ENCODE measurements at places on chromosomes 2 and 18.

GRCh38 chr2:3078684-3079083 is 298.9 kb downstream of the EIPR1 start:
- DNase-seq, result no peak

DNA sequence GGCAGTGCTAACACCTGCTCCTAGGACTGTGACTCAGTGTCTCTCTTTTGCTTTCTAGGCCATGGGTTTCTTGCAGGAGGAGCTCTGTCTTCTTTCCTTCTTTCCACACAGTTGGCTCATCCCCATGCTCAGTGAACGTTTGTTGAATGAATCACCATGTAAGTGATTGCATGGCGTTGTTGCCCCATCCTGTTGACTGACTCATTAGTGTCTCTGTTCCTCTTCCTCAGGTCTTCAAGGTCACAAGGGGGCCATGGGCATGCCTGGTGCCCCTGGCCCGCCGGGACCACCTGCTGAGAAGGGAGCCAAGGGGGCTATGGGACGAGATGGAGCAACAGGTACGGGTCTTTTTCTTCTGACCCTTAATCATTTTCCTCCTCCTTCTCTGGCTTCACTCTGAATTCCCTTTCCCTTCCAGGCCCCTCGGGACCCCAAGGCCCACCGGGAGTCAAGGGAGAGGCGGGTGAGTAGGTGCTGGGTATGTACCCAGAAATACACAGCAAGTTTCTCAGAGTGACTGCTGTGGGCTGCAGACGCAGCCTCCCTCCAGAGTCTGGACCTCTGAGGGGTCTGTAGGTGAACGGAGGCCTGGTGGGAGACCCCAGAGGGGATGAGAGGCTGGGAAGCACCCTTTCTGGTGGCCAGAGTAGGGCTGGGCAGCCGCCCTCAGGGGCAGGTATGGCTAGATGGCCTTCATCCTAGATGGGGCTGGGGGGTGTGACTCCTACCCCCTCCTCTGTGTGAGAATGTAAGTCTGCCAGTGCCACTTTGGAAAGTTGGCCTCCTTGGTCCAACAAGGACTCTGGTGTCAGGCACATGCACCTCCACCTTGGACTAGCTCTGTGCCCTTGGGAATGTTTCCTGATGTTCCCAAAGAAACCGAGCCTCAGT is 32.4 kb downstream of the MARCO start:
- DNase-seq, result peak; percentile 45

DNA sequence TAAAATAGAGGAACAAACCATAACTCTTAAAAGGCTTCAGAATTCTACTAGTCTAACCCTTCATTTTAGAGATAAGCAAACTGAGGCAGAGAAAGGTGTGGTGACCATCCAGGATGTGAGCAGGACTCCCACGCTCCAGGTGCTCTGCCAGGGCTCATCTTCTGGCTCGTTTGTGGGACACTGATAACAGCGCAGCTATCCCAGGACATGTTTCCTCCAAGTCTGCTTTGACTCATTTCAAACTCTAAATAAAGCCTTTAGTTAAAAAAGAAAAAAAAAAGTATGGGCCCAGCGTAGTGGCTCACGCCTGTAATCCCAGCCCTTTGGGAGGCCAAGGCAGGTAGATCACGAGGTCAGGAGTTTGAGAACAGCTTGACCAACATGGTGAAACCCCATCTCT is 28.4 kb downstream of the CNRIP1 start:
- DNase-seq, result no peak

- no peak for DNase-seq
These were observed 48.0 kb downstream of the MTX2 start for GRCh38 chr2:176317199-176317598.

DNA sequence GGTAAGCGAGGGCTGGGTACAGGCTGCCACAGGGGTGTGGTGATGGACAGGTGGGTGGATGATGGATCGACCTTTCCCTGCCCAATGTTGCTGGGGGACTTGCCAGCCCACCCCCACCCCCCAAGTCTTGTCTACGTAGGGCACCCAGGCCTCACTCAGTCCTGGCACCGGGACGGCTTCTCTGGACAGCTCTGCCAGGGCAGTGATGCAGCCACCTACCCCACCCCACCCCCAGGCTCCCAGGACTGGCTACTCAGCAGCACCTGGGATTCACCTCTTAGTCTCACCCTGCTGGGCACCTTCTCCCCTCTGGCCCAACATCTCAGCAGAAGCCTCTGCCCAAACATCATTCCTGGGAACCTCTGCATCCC is 55.7 kb downstream of the ANKMY1 start:
- no peak for DNase-seq

DNA sequence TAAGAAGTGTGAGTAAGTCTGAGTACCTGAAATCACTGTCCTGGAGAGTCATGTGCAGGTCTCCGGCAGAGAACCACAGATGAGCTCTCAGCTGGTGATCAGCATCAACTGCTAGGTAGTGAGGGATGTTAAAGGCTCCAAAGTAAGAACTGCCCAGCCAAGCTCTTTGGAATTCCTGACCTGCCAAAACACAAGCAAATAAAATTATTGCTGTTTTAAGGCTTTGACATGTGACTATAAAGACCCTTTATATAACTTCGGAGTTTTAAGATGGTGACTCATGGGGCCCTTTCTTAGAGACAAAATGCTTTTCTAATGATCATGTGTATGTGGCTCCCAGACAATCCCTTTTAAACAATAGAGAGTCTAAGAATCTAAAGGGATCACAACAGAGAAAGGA is 855.7 kb downstream of the TRIB2 start:
- DNase-seq, result no peak

- DNase-seq, result no peak
These were observed 689.4 kb upstream of the FANCL start for GRCh38 chr2:58930537-58930936.

- peak; percentile 67 for DNase-seq
These were observed 148.5 kb downstream of the MGAT5 start for GRCh38 chr2:134402410-134402809.

DNA sequence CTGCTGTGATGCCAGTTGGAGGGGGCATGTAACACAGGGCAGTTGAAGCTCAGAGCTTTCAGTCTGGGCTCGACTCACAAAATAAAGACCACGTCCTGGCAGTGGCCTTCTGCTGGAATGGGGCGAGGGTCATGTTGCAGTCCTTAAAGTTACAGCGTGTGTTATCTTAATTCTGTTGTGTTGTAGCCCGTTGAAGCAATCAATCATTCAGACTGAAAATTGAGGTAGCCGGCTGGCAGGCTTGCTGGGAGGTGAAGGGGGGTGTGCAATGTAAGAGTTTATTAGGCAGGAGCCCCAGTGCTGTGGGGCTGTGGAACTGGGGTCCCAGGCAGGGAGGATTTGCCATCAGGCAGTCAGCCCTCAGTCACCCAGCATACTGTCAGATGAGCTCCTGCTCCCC is 136.9 kb upstream of the EPAS1 start:
- DNase-seq, result peak; percentile 53

DNA sequence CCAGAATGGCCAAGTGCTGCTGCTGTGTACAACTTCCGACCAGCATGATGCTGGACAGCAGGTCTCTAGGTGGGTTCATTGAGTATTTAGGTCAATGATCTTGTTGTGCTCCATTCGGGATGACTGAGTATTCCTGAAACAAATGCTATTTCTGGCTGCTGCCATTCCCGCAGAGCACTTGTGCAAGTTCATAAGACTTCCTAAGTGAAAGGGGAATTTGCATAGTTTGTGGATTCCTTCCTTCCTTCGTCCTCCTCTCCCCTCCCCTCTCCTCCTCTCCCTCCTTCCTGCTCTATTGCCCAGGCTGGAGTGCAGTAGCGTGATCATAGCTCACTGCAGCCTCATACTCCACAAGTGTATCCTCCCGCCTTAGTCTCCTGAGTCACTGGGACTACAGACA is 40.4 kb downstream of the LDLRAD4 start:
- DNase-seq, result no peak

DNA sequence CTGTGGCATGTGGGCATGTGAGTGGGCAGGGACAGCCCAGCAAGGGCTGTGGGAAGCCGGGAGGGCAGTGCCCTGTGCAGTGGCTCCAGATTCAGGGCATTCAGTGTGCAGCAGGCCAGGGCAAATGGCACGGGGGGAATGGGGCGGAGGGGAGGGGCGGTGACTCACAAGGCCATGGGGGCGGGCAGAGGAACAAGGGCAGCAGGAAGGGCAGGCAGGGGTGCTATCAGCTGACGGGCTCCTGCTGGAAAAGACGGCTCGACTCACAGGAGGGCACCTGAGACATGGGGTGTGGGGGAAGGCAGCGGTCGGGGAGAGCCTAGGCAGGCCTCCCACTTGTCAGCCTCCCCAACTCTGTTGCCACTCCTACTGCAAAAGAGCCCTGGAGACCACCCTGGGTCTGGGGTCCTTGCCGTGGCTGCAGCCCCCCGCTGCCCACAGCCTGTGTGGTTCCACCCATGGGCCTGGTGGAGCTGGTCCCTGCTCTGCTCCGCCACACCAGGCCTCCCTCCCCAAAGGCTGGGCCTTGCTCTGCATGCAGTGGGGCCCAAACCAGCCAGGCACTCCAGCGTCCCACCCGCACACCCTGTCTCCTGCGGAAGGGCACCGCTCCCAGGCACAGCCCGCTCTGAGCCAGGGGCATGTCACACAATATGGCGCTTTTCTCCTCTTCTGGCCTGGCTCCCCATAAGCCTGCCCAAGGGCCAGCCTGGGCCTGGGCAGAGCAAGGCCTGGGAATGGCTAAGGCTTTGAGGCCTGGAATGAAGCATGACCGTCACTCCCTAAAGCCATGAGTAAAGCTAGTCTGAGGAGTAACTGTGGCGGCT is 25.9 kb downstream of the HS6ST1 start:
- DNase-seq, result no peak

DNA sequence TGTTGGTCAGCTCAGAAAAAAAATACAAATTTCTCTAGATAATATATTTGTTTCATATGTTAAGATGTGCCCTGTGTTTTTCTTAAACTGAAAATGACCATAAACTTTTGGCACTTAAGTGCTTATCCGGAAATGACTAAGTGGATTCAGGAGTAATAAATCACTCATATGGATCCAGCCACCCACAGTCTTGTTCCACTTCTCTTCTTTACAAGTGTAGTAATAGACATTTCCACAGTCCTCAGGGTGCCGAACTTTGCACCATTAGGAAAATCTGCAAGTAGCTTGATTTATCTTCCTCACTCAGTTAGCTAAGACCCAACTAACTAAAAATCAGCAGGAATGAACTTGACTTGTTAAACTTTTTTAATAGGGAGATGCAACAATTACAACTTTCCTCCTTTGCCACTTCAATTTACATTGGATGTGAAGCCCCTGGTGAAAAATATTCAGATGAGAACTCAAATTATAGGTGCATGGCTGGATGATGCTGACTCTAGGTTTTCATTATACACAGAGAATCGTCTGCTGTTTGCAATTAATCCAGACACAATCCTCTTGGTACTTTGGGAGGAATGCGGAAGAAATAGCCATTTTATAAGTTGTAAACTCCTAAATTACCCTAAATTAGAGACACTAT is 322.5 kb downstream of the ARHGAP15 start:
- no peak for DNase-seq

- no peak for DNase-seq
These were observed 138.6 kb upstream of the EPHA4 start for GRCh38 chr2:221710744-221711143.

- DNase-seq, result no peak
These were observed 115.0 kb upstream of the RBMS1 start for GRCh38 chr2:160608599-160608998.

GRCh38 chr2:45009928-45010701 is 863 bp upstream of the SIX2 start:
- peak; percentile 93 for DNase-seq

GRCh38 chr2:29195796-29196195 is 80.6 kb downstream of the CLIP4 start:
- DNase-seq, result no peak

DNA sequence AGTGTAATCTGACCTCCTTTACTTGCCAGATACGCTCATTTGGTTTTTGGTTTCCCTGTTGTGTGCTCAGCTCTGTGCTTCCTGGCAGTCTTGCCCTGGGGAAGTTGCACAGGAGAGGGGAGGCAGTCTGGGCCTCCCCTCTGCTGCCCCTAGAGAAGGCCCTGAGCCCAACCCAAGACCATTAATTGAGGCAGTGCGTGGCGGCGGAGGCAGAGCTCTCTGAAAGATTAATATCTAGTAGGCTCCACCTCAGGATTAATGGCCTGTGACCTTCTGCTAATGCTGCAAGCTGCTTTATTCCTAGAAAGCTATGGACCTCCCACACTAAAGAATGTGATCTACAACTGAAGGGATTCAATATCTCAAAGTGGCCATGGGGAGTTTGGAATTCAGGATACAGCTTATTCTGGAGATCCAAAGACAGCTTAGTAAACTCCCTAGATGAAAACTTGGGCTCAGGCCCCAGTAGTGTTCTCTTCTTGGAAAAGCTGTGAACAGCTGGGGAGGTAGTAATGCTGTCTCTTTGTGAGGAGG is 41.4 kb upstream of the MAPRE2 start:
- no peak for DNase-seq

- no peak for DNase-seq
These were observed 20.1 kb upstream of the SELENOI start for GRCh38 chr2:26325851-26326250.

GRCh38 chr2:149205143-149205542 is 125.2 kb upstream of the LYPD6 start:
- no peak for DNase-seq

GRCh38 chr18:78782951-78783563 is 196.6 kb upstream of the SALL3 start:
- DNase-seq, result no peak

DNA sequence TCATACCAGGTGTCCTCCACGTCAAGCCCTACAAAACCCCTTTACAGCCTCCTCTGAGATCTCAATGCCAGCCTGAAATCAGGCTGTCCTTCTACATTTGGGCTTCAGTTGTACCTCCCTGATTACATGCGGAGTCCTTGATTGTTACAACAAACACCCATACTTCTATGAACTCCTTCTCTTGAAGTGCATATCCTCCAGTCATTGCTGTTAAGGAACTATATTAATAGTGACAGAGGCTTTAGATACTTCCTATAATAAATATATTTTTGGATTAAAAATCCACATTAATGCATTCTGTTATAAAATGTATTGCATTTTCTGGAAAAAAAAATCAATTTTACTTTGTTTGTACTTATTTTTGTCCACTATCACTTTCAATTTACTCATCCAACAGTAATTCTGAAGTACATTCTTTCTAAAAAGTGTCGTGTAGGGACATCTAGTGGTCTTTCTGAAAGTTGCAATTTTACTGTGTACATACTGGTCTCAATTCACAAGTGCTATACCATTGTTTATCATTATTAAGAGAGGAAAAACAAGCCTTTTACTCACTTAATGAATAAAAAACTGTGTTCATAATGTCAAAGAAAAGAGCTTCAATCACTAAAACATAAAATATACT is 316.4 kb downstream of the DSEL start:
- DNase-seq, result no peak

GRCh38 chr18:33712719-33713118 is 134.7 kb downstream of the ASXL3 start:
- no peak for DNase-seq

GRCh38 chr2:61900281-61900680 is 5.2 kb upstream of the COMMD1 start:
- no peak for DNase-seq

GRCh38 chr2:74026687-74027241 is 42.1 kb downstream of the TET3 start:
- DNase-seq, result no peak

Data from tibial artery (tissue), 4 donors.